Kidney (tissue), 22 donors: ENCODE measurements at places on chromosomes 2 and 18. TPM values are rescaled to one million over a fixed set of nuclear protein-coding genes. Genes with fewer than 3 reads are reported as not detected.
A peak's percentile ranks its signal among the peaks of the same experiment; 100 is the strongest.

- H3K4me1 ChIP-seq, result no peaks in the 10 kb centered on the region
- H3K36me3 ChIP-seq, result no peaks in the 10 kb centered on the region
- peak; percentile 59 for DNase-seq
Measured at GRCh38 chr2:174025271-174026121, 60.3 kb upstream of the SP3 start.

DNA sequence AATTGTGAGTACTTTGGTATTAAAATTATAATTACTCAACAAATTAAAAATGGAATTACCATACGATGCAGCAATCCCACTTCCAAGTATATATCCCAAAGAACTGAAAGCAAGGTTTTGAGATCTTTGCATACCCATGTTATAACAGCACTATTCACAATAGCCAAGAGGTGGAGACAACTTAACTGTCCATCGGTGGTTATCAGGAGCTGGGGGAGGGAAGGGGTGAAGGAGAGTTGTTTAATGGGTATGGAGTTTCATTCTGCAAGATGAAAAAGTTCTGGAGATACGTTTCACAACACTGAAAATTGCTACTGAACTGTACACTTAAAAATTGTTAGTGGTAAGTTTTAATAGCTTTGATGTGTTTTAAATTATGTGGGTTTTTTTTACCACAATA, 25.7 kb downstream of the RAB10 start:
- H3K27me3 ChIP-seq, result no peaks in the 10 kb centered on the region
- H3K27ac ChIP-seq, result no peak overlapping the region
- H3K36me3 ChIP-seq, result no peaks in the 10 kb centered on the region
- H3K4me1 ChIP-seq, result no peaks in the 10 kb centered on the region

DNA sequence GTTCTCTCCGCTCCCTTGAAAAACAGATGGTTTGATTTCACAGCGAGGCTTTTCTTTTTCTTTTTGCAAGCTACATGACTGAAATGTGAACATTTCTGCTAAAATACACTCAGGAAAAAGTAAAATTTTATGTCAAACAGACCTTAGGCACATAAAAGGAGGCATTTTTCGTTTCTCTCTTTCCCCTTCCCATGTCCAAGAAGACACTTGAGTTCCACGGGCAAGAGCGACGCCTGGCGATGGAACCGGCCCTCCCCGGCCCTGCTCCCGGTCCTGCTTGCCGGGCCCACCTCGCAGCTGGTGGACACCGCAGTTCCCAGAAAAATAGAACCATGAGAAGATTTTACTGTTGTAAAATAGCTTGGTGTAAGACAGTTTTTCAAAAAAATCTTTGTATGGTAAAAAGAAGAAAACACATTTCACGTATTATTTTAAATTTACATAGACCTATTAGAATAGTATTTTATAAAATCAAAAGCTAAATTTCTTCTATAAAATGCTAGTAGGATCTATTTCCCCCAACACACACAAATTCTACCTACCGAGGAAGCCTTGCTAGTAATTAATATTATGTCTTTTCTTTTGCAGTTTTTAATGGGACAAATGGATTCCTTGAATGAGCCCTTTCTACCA, 2.3 kb upstream of the ALKAL2 start:
- peaks cover 6% of the 10 kb centered on the region for H3K27me3 ChIP-seq
- H3K4me3 ChIP-seq, result peak overlapping the region; percentile 47
- H3K27ac ChIP-seq, result no peak overlapping the region
- no peaks in the 10 kb centered on the region for H3K36me3 ChIP-seq

DNA sequence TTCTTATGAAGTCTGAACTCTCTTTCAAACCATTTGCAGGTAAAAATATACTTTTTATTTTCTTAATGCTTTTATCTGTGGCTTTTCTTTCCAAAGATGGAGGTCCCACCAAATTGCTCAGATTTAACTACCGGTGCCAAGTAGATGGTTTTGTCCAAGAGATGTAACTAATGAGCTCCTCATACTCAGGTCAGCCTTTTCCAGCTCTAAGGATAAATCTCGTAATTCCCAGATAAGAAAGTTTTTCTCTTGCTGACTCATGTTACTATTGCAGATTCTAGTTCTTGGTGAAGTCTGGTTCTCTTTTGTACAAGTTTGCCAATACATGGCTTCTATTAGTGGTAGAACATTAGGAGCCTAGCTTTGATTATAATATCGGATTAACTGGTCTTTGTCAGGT, 550.8 kb upstream of the ZNF804A start:
- H3K4me3 ChIP-seq, result no peak overlapping the region
- H3K36me3 ChIP-seq, result no peaks in the 10 kb centered on the region
- H3K27me3 ChIP-seq, result no peaks in the 10 kb centered on the region
- H3K27ac ChIP-seq, result no peak overlapping the region
- DNase-seq, result no peak

IL36G gene
- not detected for total RNA-seq

- H3K4me3 ChIP-seq, result no peak overlapping the region
- no peak for DNase-seq
- no peaks in the 10 kb centered on the region for H3K4me1 ChIP-seq
Measured at GRCh38 chr2:34373586-34374233, 774.6 kb upstream of the FAM98A start.

DNA sequence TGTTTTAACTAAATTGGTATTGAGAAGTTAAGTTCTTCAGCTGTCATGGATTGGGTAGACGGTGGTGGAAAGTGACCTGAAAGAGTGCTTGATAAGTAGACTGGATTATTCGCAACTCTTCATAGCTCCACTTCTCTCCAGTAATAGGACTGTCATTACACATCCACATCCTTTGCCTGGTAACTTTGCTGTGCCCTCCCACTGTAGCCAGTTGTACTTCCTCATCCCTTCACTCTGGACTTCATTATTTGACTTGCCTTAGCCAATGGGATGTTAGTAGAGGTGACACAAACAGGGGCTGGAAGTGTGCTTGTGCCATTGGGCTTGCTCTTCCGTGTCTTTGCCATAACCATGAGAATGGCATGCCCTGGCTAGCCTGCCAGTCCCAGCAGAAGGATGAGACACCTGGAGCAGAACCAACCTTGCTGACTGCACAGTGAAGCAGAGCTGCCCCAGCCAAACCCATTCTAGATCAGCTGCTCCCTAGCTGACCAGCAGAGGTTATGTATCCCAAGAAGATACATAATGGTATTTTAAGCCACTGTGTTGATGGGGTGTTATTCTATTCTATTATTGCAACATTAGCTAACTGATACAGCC, 16.9 kb downstream of the QPCT start:
- H3K36me3 ChIP-seq, result no peaks in the 10 kb centered on the region
- no peak overlapping the region for H3K27ac ChIP-seq
- DNase-seq, result no peak
- H3K27me3 ChIP-seq, result no peaks in the 10 kb centered on the region

GRCh38 chr2:97840198-97840597, 126.8 kb downstream of the ZAP70 start:
- DNase-seq, result no peak
- no peak overlapping the region for H3K4me3 ChIP-seq
- H3K27me3 ChIP-seq, result no peaks in the 10 kb centered on the region
- H3K4me1 ChIP-seq, result no peaks in the 10 kb centered on the region
- H3K27ac ChIP-seq, result no peak overlapping the region

MTERF4 gene
- total RNA-seq, result 41.5 TPM

TIMM21 gene
- total RNA-seq, result 28.5 TPM

UGT1A5 gene
- 2.1 TPM for total RNA-seq

GRCh38 chr2:230678451-230678850, 34.2 kb upstream of the CAB39 start:
- H3K4me3 ChIP-seq, result no peak overlapping the region
- DNase-seq, result no peak
- no peaks in the 10 kb centered on the region for H3K27me3 ChIP-seq
- no peaks in the 10 kb centered on the region for H3K36me3 ChIP-seq
- H3K27ac ChIP-seq, result no peak overlapping the region
